ENCODE measurements at places on chromosomes 1 and 21.

DNA sequence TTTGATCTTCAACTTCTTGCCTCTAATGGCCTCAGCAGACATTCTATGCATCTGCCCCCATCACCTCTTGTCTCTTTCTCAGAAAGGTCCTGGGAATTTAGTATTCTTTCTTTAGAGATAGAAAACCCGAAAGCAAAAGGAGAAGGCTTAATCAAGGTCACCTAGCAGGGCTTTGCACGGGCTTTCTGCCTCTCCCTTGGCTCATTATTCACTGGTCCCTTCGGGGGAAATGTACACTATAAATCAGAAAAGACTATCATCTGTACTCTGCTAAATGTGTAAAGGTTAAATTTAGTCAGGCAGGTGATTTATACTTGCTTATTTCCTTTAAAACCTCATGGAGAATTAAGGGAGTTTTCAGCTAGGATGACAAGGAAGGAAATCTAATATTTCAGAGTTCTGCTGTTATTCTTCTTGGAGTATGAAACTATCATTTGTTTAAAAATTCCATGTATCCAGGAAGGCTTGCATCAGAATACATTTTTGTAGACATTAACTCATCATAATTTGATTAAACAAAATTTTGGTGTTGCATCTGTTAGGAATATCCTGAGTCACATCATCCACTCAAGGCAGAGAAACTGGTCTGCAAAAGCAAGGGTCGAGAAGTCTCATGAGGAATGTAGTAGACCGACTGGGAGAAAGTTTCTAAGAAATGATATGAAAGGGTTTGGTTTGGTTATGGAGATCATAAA is 124.6 kb downstream of the GABPA start:
- no peak for DNase-seq

GRCh38 chr1:219938706-219939105 is 10.3 kb upstream of the SLC30A10 start:
- DNase-seq: no peak

DNA sequence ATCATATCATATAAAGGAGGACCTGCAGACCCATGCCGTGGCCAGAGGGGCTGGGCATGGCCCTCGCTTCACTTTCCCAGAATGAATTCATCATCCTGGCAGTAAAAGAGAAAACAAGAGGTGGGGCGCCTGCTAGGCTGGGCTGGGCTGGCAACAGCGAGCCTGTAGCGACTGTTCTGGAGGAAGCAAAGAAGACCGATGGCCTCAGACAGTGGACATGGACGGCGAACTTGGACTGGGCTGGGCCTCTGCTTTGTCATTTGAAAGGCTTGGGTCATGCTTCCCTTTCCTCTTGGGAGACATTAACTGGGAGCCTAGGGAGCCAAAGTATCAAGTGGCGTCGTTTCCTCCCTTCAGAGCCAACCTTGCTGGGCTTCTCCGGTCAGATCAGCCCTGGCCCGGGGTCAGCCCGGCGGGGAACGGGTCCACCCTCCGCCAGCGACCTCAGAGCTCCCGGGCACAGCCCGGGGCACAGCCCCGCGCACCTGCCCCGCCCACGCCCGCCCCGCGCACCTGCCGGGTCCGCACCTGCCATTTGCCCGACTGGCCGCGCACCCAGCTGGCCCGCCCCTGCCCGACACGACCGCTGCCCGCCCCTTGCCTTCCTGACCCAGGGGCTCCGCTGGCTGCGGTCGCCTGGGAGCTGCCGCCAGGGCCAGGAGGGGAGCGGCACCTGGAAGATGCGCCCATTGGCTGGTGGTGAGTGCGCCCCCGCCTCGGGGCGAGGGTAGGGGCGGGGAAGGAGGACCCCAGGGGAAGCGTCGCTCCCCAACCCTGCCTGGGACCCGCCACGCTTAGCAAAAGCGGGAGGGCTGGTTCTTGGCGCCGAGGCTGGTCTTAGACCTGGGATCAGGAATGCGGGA is at the start of gene FAM3B:
FAM3B (plus strand) TSS at position 602 of the 863 bp plus-strand sequence; CDS start at position 681, 79 bp downstream.
- no peak for DNase-seq

- DNase-seq: no peak
These were observed 9.9 kb upstream of the ETV3 start for GRCh38 chr1:157147906-157148700.

DNA sequence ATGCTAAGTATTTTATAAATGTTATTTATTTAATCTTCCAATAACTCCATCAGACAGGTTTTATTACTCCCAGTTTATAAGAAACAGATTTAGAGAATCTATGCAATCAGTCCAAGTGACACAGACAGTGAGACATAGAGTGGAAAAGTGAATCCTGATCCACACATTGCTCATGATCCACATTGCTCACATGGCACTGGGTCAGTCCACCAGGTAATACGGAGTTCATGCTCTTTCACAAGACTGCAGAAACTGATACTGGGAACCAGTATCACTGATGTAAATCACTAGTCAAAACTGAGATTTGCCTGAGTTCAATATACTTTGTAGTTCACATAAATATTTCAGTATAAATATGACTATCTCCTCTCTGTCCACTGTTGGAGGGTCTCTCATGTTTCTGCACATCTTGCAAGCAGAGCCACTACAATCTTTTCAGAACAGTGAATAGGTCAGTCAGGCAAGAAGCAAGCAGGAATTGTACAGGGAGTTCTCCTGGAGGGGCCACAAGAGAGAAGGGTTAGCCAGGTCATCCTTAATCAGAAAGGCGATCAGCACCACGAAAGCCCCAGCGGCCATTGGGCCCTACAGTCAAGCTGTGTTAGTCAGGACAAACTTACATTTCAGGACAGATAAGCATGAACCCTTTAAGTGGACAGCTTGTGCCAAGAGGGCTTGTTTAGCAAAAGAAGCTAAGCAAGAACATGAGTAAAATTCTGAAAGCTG is 275.4 kb upstream of the NR5A2 start:
- no peak for DNase-seq

DNA sequence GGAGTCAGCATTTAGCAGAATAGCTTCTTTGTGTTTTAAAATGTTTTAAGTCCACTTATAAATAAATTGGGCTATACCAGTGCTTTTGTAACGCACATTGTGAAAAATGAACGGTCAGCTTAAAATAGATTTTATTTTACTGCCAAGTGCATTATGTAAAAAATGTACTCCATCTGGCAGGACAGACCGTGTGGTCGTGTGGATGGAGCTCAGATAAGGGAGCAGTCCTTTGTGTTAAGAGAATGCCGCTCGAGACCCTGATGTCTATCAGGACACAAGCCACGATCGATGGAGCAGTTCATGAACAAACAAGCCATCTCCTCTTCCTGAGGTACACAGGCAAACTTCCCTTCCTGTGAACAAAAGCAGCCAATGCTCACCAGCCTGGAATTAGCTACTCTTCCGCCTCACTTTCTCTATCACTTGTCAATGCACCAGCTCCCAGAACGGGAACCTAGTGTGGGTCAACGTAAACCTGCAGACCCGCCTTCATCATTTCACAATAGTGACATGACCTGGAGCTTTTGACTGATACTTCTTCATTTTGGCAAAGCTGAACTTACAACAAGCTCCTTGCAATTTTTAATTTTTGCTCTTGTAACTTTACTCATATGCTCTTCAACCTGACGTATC is 243.5 kb downstream of the TGFB2 start:
- no peak for DNase-seq

- DNase-seq: peak; percentile 15
These were observed 4.2 kb upstream of the DYRK3 start for GRCh38 chr1:206631085-206631509.

GRCh38 chr1:25356848-25357247 is 18.7 kb downstream of the TMEM50A start:
- DNase-seq: peak; percentile 6

DNA sequence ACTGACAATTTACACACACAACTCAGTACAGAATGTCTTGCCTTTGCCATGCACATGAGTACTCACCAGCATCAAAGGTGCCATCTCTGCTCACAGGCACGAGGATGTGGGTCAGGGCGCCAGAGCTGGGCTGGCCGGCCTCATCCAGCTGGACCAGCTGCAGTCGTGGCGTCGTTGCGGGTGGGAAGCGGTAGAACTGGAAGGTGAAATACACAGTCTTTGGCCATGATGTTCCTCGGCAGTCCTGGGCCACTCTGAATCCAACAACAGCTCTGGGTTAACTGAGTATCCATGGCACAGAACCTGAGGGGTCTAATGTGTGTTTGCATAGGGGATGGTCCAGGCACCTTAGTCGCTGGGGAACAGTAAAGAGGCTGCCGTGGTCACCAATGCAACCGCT is 87.7 kb downstream of the NPHP4 start:
- no peak for DNase-seq

DNA sequence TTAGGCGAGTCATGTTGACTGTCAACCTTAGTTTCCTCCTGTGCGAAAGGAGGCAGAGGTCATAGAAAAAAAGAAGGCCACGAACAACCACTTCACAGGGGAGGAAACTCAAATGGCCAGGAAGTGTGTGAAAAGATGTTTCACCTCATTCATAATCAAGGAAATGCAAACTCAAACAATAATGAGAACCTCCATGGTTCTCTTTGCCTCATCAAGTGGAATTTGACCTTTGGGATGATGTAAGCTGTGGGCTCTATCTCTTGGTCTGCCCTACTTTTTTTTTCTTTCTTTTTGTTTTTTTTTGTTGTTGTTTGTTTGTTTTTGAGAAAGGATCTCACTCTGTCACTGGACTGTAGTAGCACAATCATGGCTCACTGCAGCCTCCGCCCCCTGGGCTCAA is 55.9 kb upstream of the GRHL3 start:
- no peak for DNase-seq

DNA sequence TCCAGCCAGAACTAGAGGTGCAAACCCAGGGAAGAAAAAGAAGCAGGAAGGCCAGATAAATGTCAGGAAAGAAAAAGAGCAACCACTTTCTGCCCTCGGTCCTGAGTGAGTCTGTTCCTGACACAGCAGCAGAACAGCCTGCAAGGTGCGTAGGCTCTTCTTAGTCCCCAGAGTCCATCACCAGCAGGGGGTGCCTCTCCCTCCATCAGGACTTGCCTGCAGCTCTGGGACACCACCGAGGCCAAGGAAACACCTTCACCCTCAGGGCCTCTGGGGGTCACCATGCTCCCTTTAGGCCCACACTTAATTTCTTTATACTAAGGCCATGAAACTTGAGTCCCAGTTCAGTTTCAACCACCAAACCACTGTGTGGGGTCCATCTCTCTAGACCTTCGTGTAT is 43.7 kb upstream of the NFASC start:
- no peak for DNase-seq

DNA sequence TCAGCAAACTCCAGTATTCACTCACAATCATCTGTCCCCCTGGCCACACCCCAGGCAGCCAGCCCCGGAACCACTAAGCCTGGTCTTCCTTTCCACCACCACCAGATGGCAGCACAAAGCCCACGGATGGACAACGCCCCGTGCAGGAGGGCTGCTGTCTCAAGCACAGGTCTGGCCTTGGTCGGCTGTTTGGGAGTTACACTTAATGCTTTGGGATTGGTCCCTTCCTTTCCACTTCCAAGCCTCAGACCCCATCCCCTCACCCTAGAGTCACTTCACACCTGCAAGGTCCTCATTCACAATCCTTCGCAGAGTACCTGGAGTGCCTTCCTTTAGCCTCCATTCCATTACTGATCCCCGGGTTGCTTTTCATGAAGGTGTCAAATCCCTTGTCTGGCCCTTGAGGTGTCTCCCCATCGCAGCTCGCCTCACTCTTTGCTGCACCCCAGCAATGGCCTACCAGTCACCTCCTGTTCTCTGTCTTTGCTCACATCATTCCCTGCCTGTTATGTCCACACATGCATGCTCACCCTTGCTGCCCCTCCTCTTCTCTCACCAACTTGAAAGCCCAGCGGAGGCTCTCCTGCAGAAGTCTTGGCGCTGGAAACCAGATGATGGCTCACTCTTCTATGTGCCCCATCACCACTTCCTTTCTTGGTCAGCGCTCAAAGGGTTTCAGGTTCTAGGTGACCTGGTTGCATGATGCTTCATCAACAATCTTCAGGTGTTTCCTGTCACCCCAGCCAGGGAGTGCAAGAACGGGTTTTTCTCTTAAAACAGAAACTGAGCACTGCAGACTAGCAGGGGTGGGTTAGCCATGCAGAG is 24.9 kb upstream of the KCNA2 start:
- peak; percentile 89 for DNase-seq

- DNase-seq: no peak
These were observed 15.8 kb downstream of the SOD1 start for GRCh38 chr21:31675318-31675717.

DNA sequence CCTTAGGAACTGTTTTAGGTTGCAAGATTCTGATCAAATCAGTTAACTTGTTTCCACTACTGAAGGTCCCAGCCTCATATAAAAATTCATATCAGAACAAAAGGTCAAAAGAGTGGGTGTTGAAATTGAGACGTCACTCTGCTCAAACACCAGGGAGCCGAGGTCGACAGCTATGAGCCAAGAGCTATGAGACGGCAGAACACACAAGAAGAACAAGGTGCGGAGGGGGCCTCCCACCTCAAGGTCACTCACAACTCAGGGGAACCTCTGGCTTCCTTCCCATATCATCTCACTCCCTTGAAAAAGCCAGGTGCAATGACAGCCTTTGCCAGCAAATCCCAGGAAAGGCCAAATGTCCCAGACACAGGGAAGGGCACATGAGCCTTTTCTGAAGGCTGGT is 749 bp downstream of the SEC16B start:
- DNase-seq: no peak

DNA sequence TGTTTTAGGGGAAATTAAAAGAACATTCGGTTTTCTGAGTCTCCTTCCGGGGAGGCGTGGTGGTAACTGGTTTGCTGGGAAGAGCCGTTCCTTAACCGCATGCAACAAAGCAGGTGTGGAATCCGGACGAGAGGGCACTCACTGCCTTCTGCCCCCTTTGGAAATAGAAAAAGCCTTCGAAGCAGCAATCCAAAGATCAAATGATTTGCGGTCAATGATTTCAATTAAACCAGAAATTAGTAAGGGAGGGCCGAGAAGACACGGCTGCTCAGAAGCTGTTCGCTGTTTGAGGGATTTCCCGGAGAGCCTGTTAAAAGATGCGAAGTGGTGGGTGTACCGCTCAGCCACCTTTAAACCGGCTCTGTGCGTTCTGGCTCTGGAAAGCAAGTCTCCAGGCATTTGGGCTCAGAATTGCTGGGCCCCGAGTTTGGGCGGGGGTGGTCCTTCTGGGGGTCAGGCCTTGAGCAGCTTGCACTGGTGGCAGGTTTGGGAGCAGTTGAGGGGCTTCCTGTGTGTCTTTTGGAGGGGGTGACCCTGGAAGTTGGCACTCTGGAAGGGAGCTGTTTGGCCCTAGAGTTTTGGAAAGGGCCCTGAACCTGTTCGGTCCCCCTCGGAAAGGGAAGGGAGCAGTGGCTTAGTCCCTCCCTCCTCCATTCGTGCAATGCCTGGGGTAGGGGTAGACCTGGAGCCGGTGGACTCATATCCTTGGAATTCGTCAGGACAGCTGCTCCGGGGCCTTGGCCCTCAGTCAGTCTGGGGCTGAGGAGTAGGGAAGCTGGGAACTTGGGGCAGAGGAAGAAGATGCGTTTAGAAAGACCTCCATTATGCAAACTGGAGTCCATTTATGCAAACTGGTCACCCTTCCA is 3.1 kb downstream of the SIM2 start:
- DNase-seq: no peak

- no peak for DNase-seq
These were observed 52.7 kb upstream of the ST6GALNAC3 start for GRCh38 chr1:76021846-76022245.

DNA sequence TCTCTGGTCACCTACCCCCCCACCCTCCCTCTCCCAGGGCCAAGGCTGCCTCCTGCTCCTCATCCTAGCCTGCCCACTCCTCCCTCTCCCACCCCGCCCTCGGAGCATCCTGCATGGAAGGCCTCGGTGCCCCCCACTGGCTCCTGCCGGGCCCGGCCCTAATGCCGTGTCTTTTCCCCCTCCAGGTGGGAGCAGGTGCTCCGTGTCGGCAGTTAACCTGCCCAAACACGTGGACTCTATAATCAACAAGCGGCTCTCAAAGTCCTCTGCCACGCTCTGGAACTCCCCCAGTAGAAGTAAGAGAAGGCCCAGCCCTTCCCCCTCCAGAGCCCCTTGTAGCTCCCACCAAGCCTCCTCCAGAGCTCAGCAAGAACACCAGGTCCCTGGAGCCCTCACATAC is 18.8 kb downstream of the MAP7D1 start:
- no peak for DNase-seq

All from CD4-positive, alpha-beta T cell treated with Interleukin-12 subunit alpha and Interleukin-12 subunit beta, for 1 hour (primary cell).